ENCODE measurements at places on chromosomes 3 and 15.

DNA sequence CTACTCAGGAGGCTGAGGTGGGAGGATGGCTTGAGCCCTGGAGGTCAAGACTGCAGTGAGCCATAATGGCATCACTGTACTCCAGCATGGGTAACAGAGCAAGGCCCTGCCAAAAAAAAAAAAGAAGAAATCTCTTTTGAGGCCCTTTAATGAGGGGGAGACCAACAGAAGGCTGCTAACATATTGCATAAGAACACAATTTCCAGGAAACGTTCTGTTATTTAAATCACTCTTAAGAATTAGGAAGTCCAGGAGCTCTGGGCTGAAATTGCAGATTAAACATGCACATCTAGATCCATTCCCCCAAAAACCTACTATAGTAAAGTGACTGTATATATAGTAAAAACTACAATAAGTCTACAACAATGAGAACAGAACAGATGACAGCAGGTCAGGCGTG is 16.1 kb upstream of the BLM start:
- DNase-seq: no peak

DNA sequence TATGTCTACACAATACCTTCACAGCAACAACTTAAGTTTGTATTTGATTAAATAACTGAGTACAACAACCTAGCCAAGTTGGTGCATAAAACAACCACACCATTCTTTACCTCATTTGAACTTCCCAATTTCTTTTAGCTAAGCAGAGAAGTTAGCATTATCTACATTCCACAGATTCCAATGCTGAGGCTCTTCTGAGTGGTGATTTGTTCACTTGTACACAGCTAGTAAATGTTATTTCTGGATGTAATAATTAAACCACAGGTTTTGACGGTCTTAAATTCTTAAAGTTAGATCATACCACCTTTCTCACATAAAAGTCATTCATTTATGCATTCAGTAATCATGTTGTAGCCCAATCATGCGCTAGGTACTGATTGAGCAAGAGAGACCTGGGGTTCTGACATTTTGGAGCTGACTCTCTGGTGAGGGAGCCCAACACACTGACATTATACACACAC is 102.5 kb downstream of the SST start:
- no peak for DNase-seq

DNA sequence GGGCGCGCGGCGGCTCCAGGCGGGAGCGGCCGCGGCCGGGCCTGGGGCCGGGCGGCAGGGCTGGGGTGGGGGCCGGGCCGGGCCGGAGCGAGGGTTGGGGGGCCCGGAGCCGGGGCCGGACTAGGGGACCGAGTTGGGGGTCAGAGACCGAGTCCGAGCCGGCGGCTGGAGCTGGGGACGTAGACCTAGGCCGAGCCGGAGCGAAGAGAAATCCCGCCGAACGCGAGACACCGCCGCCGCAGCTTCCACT is 37.3 kb downstream of the HMCES start:
- no peak for DNase-seq

DNA sequence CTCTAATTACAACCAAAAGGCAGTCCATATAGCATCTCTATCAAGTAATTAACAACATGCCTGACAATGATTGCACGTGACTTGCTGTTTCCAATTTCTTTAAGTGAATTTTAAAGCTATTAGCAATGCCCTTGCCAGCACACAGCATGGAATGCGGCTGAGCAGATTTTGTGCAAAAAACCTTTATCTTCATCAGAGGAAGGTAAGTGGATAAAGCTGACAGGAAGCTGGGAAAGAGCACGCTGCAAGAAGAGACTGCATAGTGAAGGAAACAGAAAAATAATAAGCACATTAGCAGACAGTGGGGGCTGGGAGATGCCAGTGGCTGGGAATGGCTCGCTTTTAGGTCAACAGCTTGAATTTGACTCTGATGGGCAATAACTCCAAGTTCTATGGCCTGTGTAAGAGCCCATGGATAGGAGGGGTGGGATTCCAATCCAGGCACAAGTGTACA is 138.8 kb downstream of the PDZRN3 start:
- DNase-seq: no peak

- no peak for DNase-seq
Measured at GRCh38 chr15:43550527-43551363, 33.3 kb downstream of the MAP1A start.

DNA sequence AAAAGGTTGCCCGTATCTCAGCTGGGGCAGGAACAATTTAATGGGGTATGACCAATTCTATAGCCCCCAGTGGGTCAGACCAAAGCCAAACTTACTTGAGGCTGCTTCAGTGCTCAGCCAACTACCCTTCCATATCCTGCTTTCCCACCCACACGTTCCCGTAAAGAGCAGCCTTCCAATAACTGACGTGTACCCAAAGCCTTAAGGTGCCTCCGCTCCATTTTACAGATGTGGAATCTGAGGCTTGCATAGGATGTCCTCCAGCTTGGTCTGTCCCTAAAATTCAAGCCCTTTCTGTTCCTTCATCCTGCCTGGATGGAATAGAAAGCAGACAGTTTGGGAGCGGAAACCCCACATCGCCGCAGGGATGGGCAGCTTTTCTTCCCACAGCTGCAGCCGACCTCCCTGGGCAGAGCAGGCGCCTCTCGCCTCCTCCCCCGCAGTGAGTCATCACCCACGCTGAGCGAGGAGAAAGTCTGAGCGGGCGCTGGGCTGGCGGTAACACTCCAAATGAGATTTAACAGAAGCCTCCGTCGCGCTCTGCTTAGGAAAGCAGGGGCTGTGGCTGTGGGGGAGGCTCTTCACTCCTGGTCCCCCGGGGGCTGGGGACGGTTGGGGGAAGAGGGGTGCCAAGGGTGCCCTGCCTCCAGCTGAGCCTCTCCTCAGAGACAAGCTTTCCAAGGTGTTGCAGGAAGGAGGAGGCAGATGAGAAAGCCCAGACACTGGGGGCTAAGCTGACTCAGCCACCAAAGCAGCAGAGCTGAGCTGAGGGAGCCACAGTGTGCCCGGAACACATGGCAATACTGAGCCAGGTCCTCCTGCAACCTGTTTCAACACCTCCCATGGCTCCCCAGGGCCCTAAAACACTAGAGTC is 57.8 kb upstream of the HRH1 start:
- DNase-seq: no peak

- no peak for DNase-seq
Measured at GRCh38 chr15:63156755-63157117, 541 bp downstream of the RPS27L start.

GRCh38 chr3:156483002-156483401 is 71.9 kb downstream of the SSR3 start:
- no peak for DNase-seq

GRCh38 chr3:189272500-189273119 is 100.8 kb downstream of the TPRG1 start:
- no peak for DNase-seq

GRCh38 chr3:32126305-32127015 is 20.0 kb downstream of the GPD1L start:
- DNase-seq: no peak

DNA sequence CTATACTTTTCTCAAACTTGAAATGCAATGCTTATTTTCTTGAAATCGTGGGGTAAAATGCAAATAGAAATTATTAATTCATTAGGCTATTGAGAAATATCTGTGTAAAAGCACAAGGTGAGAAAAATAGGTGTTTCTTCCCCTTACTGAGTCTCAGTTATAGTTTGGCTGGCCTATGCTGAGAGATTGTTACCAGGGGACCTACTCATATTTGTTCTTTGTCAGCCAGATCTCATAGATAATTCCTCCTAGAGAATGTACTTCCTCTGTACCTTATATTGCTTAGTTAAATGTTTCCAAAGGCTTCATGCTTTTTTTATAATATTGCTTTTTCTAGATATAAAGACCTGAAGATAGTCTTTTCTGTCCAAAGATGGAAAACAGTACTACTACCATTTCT is 60.0 kb upstream of the TRPC1 start:
- no peak for DNase-seq

DNA sequence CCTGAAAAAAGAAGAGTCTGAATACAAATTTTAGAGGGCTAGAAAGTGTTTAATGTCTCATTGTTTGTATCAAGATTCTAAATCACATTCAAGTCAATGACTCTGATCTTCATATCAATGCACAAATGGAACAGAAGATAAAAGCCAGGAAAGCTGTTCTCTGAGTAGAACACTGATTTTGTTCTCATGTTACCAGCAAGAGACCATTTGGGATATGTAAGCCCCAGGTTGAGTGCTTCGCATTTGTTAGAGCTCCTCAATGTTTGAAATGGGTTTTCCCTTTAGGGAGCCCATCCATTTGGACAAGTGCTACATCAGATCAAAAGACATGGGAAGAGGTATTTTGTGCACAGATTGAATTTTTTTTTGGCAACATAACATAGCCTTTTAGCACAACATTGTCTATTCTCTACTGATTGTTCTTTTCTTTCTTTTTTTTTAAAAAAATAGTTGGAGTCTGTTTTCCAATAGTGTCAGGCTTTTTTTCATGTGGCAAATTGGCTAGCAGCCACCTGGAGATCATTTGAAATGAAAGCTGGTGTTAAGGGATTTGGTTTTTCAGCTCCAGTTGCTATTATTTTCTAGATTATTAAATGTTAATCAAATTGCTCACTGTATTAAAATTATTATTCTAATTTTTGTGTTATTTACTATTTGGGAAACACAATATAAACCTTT is 74.5 kb upstream of the ZPLD1 start:
- no peak for DNase-seq

GRCh38 chr15:88098361-88098760 is 158.2 kb downstream of the NTRK3 start:
- DNase-seq: no peak

DNA sequence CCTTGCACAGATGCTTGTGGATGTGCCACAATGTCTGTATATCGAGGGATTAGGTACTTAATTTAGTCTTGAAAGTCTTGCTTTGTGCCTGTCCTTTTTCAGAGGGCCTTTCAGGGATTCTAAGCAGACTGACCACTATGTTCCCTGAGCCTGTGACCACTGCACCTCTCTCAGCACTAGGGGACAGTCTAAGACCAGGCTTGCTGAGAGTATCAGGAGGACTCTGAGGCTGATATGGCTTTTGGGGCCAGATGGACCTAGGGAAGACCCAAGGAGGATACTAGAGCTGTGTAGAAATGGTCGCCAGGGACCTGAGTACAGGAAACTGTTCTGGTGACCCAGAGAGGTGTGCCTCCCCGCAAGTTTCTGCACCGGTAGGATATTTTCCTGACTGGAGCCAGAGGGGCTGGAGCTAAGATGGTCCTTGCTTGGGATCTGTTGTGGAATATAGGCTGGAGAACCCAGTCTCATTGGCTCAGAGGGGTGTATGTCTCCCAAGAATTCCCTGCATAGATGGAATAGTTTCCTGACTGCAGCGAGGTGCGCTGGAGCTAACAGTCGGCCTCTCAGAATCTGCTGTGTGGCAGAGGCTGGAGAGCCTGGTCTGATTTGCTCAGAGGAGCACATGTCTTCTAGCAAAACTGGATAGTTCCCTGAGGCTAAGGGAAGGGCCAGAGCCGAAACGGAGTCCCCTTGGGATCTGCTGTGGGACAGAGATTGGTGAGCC is 213.2 kb upstream of the DCBLD2 start:
- no peak for DNase-seq

GRCh38 chr15:92524161-92524560 is 130.5 kb downstream of the ST8SIA2 start:
- DNase-seq: no peak

- no peak for DNase-seq
Measured at GRCh38 chr3:191972714-191973398, 511.9 kb downstream of the PYDC2 start.

DNA sequence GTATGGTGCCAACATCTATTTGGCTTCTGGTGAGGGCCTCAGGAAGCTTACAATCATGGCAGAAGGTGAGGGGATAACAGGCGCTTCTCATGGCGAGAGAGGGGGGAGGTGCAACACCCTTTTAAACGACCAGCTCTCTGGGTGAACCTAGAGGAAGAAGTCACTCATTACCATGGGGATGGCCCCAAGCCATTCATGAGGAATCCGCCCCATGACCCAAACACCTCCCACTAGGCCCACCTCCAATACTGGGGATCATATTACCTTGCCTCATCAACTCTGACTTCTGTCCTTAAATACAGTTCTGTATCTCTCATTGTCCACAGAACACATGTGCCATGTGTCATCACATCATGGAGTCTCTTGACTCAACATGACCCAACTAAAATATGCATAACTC is 37.5 kb upstream of the CLRN1 start:
- DNase-seq: no peak

- DNase-seq: no peak
Measured at GRCh38 chr15:52172869-52173268, 18.3 kb downstream of the GNB5 start.

DNA sequence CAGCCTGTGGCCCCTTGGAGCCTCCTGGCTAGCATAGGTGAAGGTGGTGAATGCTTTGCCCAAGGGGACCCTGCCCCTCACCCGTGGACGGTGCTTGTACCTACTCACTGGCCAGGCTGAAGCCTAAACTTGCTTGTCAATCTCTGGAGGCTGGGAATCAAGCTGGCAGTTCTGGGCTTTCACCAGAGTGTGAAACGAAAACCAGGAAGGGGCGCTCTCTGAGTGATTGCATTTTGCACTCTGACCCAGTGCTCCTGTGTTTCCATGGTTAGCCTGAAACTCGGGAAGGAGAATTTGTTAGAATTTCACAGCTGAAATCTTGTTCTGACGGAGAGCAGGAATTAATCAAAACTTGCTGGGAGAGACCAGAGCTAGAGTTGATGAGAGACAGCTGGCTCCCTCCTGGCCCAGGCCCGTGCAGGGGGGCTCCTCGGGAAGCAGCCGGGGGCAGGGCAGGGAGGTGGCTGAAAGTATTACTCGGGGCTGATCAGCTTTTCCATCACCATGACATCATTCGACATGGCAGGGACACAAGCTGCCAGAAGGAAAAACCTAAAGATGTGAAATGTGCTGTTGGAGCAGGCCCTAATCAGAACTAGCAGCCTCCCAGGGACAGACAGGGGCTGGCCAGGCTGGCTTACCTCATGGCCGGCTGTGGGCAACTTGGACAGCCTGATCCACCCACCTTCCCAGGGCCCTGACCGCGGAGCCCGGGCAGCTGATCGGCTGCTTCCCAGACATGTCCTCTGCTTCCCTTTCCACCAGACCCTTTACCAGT is 323.6 kb upstream of the CTDSPL start:
- no peak for DNase-seq

DNA sequence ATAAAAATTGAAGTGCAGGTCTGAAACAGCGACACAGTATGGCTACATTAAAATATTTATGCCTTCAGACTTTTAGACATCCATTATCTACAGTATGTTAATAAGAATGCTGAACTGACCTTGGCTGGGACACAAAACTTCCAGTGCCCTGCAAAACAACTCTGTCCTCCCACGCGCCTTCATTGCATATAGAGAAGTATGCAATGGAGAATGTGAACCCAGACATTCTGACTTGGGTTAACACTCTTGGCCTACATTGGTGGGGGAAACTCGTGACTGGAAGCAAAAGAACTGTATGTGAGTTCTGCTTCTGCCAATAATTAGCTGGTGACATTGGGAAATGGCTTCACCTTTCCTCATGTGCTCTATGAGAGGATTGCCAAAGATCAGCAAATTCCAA is 110.5 kb upstream of the SLC24A5 start:
- no peak for DNase-seq
